ENCODE measurements at places on chromosomes 4 and X.

GRCh38 chr4:22238742-22239141 is 277.1 kb downstream of the ADGRA3 start:
- no peak for DNase-seq

DNA sequence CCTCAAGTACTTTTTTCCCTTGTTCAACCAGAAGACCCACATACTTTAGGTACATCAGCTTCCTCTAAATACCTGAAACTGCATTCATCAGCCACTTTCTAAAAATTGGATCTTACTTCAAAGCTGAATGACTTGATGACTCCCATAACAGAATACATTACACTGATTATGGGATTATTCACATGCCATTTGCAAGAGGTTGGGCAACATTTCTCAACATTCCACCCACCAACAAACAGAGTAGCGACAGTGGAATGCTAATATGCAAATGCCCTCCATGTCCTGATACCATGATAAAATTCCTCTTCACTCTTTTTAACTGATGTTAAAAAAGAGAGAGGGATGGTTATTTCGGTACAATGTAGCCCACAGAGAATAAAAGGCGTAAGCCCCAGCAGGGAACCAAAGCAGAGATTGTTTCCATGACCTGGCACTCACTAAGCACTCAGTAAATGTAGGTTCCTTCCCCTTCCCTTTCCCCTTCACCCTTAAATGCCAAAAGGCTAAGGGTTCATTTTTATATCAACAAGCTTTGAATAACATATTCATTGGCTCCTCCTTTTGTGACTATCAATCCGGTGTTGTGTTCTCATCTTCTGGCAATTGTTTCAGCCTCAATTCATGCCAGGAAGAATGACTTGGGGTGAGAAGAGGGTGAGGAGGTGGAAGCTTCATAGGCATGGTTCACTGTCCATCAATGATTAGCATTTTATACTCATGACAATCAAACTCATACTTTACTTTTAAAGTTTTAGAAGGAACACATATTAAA is 317.2 kb downstream of the DHX15 start:
- no peak for DNase-seq

GRCh38 chr4:74410272-74410671 is 34.7 kb upstream of the AREG start:
- DNase-seq = no peak

DNA sequence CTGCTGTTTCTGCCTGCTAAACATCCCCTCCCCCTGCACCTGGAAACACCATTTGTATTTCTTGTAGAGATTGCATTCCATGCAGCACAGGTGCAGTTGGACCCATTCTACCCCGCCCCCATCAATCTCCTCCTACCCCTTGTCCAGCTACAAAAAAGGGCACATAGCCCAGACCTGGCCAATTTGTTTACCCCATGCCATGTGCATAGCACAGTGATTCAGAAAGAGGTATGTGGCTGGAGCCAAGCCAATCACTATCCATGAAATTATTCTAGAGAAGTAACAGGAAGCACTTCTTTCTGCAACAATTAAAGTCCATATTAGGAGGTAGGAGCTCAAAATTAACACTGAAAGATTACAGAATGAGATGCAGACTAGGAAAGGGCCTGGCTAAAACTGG is 20.2 kb upstream of the TMEM184C start:
- no peak for DNase-seq

DNA sequence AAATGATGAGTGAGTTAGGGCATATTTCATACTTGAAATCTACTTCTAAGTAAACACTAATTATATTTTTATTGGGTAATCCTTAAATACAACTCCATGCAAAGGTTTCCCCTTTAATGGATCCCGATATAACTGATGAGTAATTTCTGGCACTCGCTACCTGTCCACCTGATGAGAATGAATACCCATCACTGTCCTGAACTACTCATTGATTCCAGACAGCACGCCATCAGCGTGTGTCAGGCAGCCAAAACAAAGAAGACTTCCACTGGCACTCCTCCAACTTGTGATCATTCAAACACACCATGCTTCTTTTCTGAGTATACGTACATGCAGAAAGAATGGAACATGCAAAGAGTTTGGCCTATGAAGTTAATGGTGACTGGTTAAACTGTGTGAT is 69.4 kb downstream of the HCCS start:
- DNase-seq = no peak

DNA sequence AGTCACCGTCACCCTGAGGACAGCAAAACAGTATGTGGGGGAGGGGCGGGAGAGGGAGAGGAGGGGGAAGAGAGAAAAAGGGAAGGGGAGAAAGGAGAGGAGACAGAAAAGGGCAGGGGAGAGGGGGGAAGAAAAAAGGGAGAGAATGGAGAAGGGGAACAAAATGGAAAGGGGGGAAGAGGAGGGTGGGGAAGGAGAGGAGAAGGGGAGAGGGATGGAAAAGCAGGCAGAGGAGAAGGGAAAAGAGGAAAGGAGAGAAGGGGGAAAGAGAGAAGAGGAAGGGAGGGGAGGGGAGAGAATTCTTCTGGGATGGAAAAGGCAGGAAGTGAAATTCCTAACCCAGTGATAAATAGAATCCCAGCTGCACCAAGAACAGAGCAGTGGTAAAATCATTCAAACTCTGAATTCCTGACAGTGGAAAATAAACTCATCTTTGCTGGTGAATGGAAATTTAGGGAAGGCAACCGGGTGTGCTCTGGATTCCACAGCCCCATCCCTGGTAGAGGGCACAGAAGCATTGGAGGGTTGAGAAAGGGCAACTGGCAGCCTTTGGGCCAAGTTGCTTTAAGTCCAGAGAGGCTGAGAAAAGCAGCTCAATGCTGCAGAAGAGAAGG is 244.2 kb downstream of the BCOR start:
- no peak for DNase-seq

DNA sequence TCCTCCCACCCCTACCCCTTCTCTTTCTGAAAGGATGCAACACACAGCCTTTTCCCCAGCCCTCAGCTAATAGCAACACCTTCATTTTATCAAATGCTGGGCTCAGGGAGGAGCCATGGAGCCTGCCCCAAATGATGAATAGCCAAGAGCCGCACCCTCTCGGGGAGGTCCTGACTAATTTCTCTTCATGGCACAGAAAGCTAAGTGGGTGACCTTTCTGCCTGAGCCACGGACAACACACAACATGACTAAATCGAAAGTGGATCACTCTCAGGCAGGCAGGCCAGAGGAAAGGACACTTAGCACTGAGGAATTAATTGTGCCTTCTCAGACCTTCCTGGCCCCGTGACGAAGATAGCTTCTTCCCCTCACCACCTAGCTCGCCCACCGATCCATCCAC is 165.1 kb upstream of the RAI2 start:
- DNase-seq = no peak

- DNase-seq = no peak
Observed at GRCh38 chr4:181685911-181686310, 557.3 kb upstream of the TENM3 start.

- DNase-seq = no peak
Observed at GRCh38 chr4:101232074-101232776, 115.1 kb downstream of the PPP3CA start.

GRCh38 chrX:75151827-75152592 is 4.1 kb downstream of the ABCB7 start:
- DNase-seq = no peak

GRCh38 chrX:64394874-64395567 is at the start of gene MTMR8:
TSS of gene MTMR8 (minus strand) at chrX:64395452. CDS start at chrX:64395363, 89 bp downstream.
- DNase-seq = peak; percentile 62

- no peak for DNase-seq
Observed at GRCh38 chrX:8254401-8254800, 83.3 kb upstream of the VCX2 start.

- peak; percentile 30 for DNase-seq
Observed at GRCh38 chr4:3074846-3075651, 568 bp downstream of the HTT start.

GRCh38 chrX:137052643-137053235 is 18.9 kb upstream of the GPR101 start:
- DNase-seq = peak; percentile 23

DNA sequence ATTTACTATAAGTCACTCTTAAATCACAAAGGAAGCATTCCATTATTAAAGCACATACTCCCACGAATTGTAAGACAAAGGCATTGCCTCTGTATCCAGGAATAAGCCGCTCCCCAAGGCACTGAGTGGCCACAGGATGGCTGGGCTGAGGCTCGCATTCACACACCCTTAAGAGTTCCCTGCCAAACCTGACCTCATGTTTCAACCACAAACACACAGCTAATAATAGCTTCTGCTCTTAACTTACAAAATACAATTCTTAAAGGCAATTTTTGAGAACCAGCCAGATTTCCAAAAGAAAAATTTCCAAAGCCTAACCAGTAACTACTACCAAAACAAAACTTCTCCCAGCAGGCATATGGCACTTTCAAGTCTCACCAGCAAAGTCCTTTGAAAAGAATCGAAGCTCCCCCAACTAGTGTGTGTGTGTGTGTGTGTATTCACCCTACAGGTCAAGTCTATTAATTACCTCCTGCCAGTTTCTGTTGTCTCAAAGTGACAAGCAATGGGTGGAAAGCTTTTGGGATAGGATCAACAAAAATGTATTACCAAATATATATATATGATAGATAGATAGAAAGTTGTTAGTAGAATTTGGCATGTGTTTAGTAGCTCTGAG is 36.0 kb downstream of the ARHGAP6 start:
- DNase-seq = no peak

- DNase-seq = peak; percentile 43
Observed at GRCh38 chr4:152536545-152537182, 772 bp upstream of the FBXW7 start.

DNA sequence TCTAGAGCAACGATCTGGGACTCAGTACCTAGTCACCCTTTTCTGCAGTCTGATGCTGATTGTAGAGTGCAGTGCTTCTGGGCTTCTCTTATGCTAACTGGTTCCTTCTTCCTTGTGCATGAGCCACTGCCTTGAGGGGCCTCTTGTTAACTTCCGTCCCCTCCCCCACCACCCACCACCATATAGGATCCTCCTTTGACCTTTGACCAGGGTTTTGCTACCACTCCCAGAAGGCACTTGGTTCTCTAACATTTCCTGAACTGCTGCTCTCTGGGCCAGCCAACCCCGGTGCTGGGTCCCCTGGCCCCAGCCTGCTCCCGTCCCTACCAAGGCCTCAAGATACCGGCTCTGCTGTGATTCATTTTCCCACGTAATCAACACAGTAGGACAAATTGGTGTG is 104.6 kb upstream of the KLF3 start:
- DNase-seq = no peak

- DNase-seq = no peak
Observed at GRCh38 chr4:39369301-39369700, 3.1 kb upstream of the RFC1 start.

DNA sequence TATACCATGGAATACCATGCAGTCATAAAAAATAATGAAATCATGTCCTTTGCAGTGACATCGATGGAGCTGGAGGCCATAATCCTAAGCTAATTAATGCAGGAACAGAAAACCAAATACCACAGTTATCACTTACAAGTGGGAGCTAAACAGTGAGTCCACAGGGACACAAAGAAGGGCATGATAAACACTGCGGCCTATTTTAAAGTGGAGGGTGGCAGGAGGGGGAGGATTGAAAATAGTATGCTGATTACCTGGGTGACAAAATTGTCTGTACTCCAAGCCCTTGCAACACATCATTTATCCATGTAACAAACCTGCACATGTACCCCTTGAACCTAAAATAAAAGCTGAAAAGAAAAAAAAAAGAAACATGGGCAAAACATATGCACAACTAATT is 16.7 kb upstream of the SLC9B1 start:
- no peak for DNase-seq

DNA sequence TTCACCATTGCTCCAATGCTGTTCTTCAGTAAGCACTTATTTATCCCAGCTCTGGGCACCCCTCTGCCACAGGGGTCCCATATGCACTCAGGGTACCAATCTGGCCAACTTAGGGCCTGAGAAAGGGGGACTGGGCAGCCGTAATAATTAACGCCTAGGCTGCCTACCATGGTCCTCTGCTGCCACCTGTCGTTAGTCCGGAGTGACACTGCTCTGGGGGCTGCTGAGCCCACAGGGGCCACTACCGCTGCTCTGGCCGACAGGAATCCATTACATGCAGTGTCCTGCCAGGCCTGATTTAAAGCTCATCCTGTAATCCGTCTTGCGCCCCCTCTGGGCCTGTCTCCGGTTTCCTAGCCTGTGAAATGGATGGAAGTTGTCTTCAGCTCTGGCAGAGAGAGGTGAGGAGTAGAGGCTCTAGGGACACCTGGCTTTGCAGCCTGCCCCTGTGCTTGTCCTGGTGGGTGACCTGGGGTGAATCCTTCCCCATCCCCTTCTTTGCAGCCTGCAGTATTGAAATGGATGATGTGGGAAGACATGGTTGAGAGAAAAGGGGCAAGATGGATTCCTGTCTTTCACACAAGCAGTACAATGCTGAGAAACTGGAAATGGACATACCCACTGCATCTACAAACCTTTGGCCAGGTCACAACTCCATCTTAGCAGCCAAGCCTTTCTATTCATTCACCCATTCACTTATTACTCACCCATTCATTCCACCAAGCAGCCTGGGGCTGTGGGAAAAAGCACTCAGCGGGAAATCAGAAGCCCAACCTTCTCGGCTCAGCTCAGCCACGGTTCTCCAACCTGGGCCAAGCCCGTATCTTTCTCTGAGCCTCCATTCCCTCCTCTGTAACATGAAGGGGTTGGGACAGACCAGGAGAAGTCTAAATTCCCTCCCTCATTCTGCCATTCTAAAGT is 116.3 kb upstream of the NALF2 start:
- peak; percentile 52 for DNase-seq

DNA sequence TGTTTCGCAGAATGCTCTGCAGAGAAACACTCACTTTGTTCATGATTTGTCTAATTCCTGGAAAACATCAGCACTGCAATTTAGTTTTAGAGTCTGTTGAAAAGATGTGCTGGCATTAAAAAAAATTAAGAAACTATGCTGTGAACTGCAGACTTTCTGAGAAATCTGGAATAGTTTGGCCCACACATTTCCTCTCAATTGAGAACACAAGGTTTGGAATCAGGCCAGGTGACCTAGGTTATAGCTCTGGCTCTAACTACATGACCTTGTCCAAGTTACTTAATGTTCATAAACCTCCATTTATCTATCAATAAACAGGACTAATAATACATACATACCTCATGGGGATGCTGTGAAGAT is 61.4 kb upstream of the ENPEP start:
- DNase-seq = no peak

DNA sequence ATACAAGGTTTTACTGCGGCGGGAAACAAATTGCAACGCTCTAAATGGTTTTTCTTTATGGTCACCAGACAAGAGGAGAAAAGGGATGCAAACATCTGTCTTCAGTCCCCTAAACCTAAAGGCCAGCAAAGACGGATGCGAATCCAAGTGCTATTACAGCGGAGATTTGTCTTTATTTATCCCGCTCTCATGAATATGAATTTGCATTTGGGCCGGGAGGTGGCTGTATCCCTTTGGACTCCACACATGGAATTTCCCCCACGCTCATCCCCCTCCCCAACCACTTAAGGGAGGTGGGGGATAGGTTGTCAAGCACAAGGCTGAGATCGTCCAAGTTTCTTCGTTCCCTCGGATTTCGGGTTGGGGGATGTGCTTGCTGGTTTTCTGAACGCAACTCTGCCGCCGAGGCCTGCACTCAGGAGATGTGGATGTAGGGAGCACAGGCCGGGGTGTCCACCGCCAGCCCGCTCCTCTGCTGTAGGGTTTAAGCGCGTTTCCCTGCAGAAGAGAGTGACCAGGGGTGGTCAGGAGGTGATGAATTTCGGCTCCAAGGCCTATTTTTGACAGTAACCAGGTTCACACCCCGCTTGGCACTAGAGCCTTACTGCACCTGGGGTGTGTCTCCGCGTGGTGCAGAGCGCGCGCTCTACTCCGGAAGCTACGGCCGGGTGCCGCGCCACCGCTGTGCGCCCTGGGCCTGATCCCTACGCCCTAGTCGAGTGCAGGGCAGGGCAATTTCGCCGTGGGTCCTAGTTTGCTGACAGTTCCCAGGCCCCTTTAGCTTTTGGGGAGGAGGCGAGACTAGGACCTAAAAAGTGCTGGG is 2.3 kb upstream of the PHOX2B start:
- no peak for DNase-seq

- DNase-seq = no peak
Observed at GRCh38 chr4:7903791-7904516, 35.7 kb downstream of the AFAP1 start.

Data from NCI-H1436 (cell line).